ENCODE measurements at places on chromosomes 1 and 21.

DNA sequence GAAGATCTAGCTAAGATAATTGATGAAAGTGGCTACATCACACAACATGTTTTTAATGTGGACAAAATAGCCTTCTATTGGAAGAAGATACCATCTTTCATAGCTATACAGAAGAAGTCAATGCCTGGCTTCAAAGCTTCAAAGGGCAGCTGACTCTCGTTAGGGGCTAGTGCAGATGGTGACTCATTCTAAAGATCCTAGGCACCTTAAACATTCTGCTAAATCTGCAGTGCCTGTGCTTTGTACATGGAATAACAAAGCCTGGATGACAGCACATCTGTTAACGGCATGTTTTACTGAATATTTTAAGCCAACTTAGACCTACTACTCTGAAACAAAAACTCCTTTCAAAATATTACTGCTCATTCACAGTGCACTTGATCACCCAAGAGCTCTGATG, 65.6 kb upstream of the USP24 start:
- no peak for DNase-seq

- DNase-seq: peak; percentile 42
Observed at GRCh38 chr1:205319081-205320018, 2.2 kb downstream of the NUAK2 start.

DNA sequence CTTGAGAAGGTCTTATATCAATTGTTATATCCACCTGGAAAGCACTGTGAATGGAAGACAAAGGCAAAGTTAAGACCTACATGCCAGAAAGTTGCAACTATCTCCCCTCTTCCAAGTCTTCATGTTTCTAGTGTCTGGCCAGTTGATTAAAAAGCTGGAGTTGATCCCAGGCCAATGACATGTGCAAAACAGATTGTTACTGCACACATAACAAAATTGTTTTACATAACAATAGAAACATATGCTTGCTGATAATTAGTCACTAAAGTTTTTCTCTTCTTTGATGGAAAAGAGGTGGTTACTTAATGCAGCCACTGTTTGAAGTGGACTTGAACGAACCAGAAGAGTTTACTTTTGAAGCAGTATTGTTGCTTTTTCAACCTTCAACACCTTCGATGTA, 158.2 kb downstream of the TGFBR3 start:
- DNase-seq: peak; percentile 70

GRCh38 chr1:38014724-38015424, 2.3 kb downstream of the UTP11 start:
- no peak for DNase-seq

- no peak for DNase-seq
Observed at GRCh38 chr21:40166291-40166843, 299.1 kb downstream of the PCP4 start.

DNA sequence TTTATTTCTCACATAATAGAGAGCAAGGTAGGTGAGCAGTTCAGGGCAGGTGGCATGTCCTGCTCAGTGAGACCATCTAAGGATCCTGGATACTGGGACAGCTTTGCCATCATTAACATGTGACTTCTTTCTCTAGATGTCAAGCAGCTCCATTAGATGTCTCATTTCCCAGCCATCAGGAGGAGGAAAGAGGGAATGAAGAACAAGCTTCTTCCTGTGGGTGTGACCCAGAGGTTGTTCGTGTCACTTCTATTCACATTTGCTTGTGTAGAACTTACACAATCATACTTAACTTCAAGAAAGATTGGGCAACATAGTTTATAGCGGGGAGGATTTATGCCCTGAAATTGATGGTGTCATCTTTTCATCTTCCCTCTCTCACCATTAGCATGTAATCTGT, 169.2 kb upstream of the B3GALT2 start:
- no peak for DNase-seq

DNA sequence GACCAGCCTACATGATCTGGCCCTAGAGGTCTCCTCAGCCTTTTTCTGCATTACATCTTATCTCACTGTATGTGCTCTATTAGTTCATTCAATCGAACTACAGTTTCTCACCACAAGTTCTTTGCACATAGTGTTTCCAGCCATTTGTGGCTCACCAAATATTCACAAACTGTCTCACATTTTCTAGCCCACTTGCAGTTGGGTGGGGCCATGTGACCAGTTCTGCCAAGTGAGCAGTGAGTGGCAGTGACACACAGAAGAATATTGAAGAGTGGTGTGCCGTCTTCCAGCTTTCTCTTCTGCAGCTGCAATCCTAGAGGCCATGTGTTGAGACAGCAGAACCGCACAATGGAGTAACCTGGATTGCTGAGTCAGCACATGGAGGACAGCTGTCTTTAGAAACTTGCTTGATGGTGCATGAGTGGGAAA, 103.2 kb upstream of the ZNF644 start:
- peak; percentile 45 for DNase-seq

- DNase-seq: no peak
Observed at GRCh38 chr1:3817821-3818597, 21.7 kb upstream of the LRRC47 start.

DNA sequence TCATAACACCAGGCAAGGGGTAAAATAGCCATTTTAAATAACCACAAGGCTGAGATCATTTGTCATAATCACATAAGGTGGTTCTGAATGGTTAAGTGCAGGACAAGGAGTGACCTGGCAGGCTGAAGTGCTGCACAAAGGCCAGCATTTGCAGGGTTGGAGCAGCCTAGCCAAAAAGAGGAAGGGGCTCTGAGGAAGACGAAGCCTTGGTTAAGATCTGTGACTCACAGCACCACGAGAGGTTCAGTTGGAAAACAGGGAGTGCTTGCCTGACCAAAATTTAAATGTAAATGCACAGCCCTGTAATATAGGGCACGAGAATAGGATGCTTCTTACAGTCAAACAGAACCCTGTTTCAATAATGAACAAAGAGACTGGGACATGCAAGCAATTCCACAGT, 12.1 kb downstream of the ATP5PF start:
- no peak for DNase-seq

DNA sequence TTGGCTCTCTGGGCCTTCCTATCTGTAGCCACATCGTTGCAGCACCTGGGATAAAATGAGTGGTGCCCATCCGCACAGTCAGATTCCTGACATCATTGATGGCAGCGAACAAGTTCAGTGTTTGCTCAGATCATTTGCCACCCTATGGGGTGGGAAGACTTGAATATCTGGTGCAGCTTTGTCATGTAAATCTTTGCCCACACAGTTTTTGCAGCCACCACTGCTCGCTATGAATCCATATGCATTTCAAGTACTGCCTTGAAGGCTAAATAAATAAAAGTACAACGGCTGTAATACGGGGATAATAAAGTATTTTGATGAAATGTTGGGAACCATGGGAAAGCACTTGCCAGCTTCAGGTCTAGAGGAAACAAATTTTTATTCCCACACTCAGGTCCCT, 56.3 kb upstream of the COA6 start:
- DNase-seq: no peak

GRCh38 chr1:67436511-67437055, 6.4 kb upstream of the SERBP1 start:
- no peak for DNase-seq

DNA sequence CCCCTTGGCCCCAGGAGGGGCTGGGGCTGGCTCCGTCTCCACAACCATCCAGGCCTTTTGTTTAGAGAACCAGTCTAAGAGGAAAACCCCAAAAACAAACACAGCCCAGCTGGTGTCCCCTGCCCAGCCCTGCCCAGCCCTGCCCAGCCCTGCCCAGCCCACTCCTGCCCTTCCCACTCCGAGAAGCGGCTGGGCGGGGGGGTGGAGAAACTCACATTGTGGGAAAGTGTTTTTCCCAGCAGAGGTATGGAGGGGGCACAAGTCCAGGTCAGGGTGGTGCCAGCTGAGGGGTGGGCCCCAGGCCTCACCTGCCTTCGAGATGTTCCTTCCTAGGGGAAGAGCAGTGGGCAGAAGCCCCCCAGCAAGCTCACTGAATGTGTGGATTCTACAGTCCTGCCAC, 10.0 kb upstream of the FAM131C start:
- no peak for DNase-seq

DNA sequence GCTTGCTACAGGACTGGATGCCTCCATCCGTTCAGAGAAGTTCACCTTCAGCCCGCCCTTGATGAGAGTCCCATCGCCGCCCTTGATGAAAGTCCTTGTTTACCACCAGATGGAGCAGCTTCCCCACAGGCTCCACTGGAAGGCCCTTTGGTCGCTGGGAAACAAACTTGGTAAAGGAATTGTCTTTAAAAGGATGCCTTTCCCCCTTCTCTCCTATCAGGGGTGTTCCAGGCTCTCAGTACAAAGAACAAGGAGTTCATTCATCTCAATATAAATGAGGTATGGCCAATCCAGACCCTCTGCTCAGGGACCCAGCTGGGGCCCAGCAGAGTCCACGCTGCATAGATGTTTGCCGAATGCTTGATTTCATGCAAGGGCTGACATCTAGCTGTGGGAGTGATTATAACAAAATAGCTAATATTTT, 50.8 kb downstream of the CAPN9 start:
- peak; percentile 78 for DNase-seq

GRCh38 chr1:244346972-244347618, 104.6 kb downstream of the ADSS2 start:
- no peak for DNase-seq

DNA sequence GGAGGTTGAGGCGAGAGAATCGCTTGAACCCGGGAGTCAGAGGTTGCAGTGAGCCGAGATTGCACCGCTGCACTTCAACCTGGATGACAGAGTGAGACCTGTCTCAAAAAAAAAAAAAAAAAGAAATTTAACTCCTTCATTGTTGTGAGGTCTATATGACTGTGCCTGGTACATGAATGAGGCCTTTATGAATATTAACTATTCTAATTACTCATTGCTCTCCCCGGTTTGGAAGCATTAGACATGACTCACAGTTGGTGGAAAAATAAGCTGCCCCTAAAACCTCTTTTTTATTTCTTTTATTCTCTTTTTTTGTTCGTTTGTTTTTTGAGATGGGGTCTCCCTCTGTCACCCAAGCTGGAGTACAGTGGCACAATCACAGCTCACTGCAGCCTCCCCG, 3.3 kb downstream of the NPPB start:
- DNase-seq: no peak

GRCh38 chr1:170240409-170240808, 94.7 kb downstream of the NTMT2 start:
- DNase-seq: no peak

- DNase-seq: peak; percentile 87
Observed at GRCh38 chr21:31872452-31873274, at the start of gene HUNK. HUNK (plus strand) TSS chr21:31873020; CDS start chr21:31873675, 655 bp downstream.

GRCh38 chr1:153357076-153357852, 390 bp upstream of the S100A9 start:
- no peak for DNase-seq

DNA sequence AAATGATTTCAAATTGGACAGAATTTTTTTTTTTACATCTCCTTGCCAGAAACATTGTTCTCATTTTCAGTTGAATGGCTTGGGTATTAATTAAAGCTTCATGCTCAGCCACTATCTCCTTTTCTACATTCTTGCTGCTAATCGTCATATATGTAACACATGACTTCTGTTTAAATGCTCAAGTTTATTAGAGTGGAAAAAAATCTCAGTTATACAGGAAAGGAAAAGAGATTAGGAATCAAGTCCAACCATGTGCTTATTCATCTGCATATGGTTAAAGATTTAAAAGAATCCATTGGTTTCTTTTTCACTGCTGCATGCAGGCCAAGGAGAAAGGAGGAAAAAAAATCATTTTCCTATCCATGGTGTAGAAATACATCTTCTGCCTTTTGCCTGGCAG, 47.3 kb upstream of the CNN3 start:
- no peak for DNase-seq

DNA sequence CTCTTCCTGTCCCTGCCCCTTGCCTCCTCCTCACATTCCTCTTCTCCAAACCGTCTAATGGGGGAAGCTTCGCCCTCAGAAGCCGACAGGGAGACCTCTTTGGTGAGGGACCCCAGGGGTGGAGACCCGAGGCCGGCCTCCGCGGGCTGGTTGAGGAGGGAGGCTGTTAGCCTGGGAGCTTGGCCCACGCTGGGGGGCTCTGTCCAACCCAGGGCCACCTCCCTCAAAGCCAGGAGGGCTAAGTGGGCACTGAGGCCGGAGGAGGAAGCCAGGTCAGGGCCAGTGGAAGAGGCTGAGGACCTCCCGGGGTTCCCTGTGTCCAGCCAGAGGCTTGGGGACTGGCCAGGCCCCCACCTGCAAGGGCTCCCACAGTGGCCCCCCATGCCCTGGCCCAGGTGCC, 5.3 kb downstream of the GABRD start:
- no peak for DNase-seq

GRCh38 chr1:209924390-209924789, 13.6 kb upstream of the SYT14 start:
- DNase-seq: no peak

DNA sequence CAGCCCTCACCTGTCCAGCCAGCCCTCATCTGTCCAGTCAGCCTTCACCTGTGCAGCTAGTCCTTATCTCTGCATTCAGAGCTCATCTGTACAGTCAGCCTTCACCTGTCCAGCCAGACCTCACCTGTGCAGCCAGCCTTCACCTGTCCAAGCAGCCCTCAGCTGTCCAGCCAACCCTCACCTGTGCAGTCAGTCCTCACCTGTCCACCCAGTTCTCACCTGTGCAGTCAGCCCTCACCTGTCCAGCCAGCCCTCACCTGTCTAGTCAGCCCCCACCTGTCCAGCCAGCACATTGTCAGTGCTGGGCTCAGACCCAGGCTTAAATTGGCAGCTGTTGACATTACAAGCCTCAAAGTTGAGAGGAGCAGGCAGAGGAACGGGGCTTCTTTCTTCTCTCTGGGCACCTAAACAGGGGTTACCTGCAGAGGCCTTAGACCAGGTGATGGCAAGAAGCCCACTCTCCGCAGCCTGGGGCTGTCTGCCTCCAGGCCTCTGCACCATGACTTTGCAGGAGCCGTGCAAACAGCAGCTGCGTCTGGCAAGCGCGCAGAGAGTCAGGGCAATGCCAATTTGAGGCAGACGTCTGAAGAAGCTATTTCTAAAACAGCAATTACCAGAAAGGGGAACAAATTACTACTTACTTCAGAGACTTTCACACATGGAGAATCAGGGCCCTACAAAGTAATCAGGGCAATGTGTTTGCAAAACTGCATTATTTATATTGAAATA, 506.1 kb downstream of the NPHP4 start:
- no peak for DNase-seq

DNA sequence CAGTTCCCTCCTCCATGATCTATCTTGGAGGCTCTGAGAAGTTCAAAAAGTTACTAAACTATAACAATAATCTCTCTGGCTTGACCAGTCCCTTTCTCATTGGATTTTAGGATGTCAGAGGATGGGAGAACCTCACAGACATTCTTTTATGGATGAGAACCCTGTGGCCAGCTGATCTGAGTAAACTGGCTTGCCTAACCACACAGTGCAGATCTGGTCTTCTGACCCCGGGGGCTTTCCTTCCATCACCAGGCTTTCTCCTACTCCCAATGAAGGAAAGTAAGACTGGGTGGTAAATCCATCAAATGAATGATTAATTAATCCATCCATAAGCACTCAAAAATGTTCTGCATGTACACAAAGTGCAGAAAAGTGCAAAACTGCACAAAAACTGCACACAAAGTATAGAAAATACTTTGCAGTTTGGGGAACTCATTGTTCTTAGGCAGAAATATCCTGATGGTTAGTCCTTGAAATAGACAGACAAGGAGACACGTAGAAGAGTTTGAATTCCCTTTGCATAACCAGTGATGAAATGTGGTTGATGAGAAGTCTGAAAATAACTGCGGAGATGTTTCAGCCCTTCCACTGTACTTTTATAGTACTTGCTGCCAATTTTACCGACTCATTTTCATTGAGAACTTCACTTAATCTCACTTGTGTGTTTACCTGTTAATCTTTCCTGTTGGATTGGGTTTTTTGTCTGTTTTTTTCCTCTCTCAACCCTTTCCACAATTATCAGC, 2.5 kb upstream of the F3 start:
- DNase-seq: no peak

Data from right hindlimb (tissue), 1 donor.